Liver (tissue), 10 donors: ENCODE measurements at places on chromosomes 7 and 10.

DNA sequence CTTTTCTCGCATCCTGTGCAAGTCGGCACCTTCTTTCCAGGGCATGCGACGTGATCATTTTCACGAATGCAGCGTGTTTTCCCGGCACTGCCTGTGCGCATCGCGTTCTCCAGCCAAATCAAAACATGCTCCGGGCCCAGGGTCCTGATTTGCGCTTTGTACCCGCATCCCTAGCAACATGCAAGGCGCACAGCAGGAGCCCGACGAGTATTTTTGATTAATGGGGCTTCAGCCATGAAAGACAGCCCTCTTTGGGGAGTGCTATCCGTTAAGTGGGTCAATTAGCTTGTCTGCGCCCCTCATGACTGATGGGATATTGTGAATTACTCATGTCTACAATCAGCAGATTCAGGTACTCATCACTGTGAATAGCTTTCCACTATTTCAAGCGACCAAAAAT lies 243.3 kb upstream of the RNF32 start:
- no peak for DNase-seq

DNA sequence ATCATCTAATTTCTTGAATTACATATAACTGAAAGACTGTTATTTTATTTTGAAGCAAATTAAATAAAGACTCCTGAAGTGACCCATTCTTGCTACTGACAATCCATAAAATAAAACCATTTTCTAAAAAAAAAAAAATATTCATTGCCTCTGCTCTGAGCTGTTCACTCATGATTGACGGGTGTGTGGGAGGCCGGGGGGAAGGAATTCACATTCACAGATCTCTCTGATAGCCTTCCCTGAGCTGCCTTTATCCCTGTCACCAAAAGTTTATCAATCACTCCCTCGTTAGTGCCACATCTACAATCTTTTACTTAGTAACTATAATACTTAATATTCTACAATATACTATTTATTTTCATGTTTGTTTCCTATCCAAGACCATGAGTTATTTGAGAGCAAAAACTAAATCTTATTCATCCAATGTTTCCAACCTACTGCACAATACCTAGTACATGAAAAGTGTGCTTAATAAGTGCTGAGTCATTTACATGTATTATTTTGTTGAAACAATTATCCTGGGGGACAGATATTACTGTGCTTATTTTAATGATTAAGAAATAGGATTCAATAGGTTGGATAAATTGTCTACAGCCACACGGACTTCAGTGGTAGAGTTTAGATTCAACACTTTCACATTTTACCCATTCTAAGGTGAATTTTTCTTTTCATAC lies 618.7 kb downstream of the PHTF2 start:
- DNase-seq = no peak

- DNase-seq = no peak
Observed at GRCh38 chr7:36191292-36191920, 38.4 kb downstream of the EEPD1 start.

GRCh38 chr10:18710201-18710653 lies 51.0 kb downstream of the ARL5B start:
- no peak for DNase-seq

DNA sequence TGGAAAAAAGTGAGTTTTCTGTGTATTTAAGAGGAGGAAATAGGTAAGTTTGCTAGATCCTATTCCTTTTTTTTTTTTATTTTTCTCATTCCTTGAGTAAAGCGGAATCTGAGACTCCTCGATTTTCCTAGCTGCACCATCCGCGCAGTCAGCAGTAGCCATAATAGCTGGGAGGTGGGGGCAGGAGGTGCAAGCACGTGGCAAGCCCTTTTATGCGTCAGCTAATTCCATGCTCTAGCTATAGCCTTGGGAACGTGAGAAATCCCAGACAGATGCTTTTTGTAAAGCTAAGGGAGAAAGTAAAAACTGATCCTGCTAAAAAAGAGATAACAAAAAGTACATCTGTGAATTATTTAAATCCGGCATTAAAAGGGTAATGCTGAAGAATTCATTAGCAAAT lies 33.2 kb upstream of the TPK1 start:
- no peak for DNase-seq

DNA sequence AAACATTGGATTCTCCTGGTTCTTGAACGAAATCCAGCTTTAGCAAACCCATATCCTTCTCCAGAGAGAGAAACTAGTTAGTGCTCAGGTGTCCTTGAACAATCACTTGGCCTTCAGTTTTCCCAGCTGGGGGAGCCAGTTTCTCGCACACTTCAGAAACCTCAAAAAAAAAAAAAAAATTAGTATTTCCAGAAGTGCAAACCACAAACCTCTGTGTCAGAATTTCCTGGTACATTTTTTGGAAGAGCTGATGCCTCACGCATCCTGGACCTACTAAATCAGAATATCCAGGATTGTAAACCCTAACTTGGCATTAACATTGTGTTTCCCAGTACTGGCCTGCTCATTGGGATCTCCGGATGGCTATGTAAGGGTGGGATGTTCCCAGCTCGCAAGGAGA lies 143.4 kb upstream of the EGR2 start:
- DNase-seq = no peak

- DNase-seq = no peak
Observed at GRCh38 chr7:81690251-81690650, 79.6 kb downstream of the HGF start.

GRCh38 chr7:136138991-136139390 lies 161.8 kb upstream of the MTPN start:
- DNase-seq = no peak

- no peak for DNase-seq
Observed at GRCh38 chr7:48028938-48029337, at the start of gene SUN3. TSS of gene SUN3 (minus strand) at chr7:48029107. CDS start at chr7:48028938, 169 bp downstream.

- DNase-seq = no peak
Observed at GRCh38 chr10:75801661-75802060, 370.2 kb downstream of the LRMDA start.

- no peak for DNase-seq
Observed at GRCh38 chr10:61905837-61906561, 4.5 kb downstream of the ARID5B start.

- DNase-seq = no peak
Observed at GRCh38 chr10:95543459-95543858, 17.7 kb downstream of the SORBS1 start.

GRCh38 chr10:47127188-47127785 lies 172.7 kb upstream of the GDF10 start:
- DNase-seq = no peak

DNA sequence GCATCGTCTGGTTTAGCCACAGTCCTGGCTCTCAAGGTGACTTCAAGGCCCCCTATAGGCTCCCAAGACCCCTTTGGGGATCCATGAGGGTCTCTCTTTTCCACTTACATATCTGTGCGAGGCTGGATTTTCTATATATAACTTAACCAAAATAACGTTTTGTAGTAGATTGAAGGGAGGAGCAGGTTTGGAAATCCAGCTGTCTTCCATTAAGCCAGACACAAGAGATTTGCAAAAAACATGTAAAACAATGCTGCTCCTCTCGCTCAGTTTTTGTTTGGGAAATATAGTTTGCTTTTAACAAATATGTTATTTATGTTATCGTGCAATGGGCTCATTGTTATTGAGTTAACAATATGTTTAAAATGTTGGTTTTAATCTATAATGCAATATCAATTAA lies 811.2 kb downstream of the TYW1 start:
- DNase-seq = no peak

GRCh38 chr10:88522715-88523114 lies 60.4 kb downstream of the RNLS start:
- DNase-seq = no peak

GRCh38 chr10:25824050-25824449 lies 110.0 kb upstream of the MYO3A start:
- DNase-seq = no peak

- no peak for DNase-seq
Observed at GRCh38 chr10:107118866-107119265, 45.6 kb downstream of the SORCS1 start.

GRCh38 chr10:118966076-118966849 lies 63.3 kb upstream of the NANOS1 start:
- peak; percentile 17 for DNase-seq

DNA sequence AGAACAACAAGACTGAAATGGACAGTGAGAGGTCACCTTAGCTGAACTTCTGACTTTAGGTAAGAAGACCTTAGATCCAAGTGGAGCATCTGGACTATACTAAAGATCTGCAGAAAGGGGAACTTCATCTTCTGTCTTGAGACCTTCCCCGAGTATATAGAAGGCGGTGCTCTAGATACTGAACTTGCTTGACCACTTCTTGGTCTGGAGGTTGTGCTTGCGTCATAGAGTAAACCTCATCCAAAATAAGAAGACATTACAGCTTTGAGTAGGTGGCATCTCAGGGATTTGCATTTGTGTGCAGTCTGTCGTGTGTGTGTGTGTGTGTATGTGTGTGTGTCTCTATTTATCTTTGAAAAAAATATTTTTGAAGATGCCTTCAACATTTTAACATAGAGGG lies 157.5 kb downstream of the CHN2 start:
- DNase-seq = no peak

DNA sequence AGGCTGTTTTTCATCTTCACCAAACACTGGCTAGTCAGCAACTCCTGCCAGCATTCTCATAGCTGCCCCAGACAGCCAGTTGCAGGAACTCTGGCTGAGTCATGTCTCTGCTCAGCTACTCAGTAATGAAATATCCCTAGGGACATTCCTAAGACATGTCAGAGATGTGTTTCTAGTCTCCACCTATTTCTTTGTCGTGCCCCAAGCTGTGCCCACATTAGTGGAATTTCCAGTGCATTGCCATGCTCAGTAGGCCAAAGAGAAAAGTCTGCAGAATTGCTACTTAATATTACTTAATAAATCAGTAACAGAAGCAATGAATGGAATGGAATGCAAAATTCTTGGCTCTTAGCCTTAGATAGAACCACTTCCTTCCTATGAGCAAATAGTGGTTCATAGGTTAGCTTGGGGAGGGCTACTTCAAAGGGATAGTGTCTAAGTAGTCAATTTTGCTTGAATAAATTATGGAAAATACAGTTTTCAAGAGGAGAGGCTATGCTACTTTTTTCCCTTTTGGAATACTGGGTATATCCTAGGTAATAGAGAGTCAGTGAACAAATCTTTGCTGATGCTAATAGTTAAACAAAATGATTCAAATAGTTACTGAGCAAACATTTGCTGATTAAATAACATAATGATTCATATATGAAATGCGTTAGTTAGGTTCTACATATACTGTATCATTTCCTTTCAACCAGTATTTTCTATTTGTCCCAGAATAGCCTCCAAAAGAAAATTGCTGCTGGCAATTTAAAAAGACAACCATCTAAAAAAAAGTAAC lies 23.6 kb upstream of the SEMA3C start:
- no peak for DNase-seq

DNA sequence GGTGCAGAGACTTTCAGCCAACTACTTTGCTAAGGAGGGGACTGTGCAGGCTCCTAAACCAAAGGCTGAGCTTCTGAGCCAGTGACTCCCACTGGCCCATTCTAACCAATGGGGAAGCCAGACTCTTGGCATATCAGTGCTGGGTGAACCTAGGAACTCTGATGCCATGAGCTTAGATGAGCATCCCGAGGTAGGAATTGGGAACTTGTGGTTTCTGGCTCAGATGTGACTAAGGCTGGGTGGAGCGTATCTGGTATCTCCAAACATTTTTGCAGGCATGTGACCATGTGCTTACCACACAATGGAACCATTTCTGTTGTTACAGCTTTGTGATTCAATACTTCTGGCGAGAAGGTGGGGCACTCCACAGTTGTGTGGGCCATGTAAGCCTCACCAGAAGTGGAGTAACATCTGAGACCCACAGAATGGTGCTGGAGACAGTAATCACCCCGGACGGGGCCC lies 2.5 kb upstream of the AVPI1 start:
- no peak for DNase-seq

GRCh38 chr7:150948791-150949251 lies 29.3 kb downstream of the KCNH2 start:
- no peak for DNase-seq
